ENCODE measurements at places on chromosomes 11 and 22. TPM values are rescaled to one million over a fixed set of nuclear protein-coding genes. Genes with fewer than 3 reads are reported as not detected.

GRCh38 chr11:119409731-119410130 is 13.2 kb downstream of the THY1 start:
- no peak for DNase-seq

- DNase-seq, result peak; percentile 51
Observed at GRCh38 chr11:70028147-70028855, 49.8 kb upstream of the ANO1 start.

GRCh38 chr22:50171319-50171964 is 911 bp downstream of the PANX2 start:
- DNase-seq, result no peak

MAJIN gene
- not detected for total RNA-seq
